ENCODE measurements at places on chromosomes 3 and 15.

DNA sequence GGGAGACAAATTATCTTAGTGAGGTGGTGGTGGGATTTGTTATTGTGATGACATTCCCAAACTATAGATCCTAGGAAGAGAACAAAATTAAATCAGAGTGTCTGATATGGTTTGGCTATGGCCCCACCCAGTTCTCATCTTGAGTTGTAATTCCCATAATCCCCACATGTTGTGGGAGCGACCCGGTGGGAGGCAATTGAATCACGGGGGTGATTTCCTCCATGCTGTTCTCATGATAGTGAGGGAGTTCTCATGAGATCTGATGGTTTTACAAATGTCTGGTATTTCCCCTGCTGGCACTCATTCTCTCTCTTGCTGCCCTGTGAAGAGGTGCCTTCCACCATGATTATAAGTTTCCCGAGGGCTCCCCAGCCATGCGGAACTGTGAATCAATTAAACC, 62.0 kb downstream of the RPL22L1 start:
- DNase-seq: no peak

GRCh38 chr3:16146015-16146730, 28.3 kb upstream of the GALNT15 start:
- no peak for DNase-seq

DNA sequence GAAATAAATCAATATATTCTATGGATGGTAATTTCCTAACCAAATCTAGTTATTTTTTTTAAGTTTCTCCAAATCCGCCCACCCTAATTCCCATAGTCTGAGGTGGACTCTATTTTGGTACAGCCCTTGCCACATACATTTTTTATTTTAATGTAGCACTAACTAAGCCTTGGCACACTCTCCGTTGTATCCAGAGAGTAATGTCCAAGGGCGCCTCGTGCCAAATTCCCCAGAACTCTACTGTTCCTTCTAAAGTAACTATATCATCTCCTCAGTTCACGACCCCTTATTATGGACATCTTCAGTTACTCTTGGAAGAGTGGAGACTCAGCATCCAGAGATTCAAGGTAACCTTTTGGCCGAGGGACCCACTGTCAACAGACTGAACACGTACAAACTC, 1.3 kb downstream of the VGLL3 start:
- no peak for DNase-seq

DNA sequence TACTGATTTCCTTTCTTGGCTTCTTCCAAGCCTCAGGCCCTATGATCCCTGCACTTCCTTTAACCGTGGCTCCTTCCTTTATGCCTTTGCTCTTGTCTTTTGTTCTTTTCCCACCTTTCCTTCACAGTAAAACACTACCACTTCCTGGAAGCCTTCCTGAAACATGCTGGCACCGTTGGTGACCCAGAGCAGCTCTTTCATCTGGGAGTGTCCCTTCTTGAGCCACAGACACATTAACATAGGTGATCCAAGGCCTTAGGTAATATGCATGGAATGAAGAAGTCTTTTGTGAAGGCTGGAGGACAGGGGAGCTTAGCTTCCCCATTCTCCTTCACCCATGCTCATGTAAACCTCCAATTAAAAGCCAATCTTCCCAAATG, 39.4 kb downstream of the AMOTL2 start:
- DNase-seq: no peak

GRCh38 chr3:63981980-63982379, 41.3 kb downstream of the PSMD6 start:
- no peak for DNase-seq

- no peak for DNase-seq
These were observed 215.3 kb upstream of the CGNL1 start for GRCh38 chr15:57160823-57161560.

DNA sequence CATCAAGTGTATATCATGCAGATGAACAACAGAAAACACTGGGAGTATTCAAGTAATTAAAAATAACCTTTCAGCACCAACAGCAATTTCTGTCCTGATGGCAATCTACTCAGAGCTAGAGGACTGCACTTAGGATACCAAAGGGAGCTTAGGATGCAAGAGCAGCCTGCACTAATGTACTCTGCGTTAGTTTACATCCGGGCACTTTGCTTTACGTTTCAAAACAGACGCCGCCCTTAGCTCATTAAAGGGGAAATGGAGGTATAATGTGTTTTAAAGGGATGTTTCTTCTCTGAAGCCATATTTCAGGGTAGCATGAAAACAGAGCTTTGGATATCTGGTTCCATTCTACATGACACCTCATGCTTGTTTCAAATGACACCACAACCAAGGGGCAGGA, 14.0 kb upstream of the B3GNT5 start:
- no peak for DNase-seq

- DNase-seq: no peak
These were observed 231.6 kb upstream of the GOLGA6L4 start for GRCh38 chr15:84003791-84004503.

DNA sequence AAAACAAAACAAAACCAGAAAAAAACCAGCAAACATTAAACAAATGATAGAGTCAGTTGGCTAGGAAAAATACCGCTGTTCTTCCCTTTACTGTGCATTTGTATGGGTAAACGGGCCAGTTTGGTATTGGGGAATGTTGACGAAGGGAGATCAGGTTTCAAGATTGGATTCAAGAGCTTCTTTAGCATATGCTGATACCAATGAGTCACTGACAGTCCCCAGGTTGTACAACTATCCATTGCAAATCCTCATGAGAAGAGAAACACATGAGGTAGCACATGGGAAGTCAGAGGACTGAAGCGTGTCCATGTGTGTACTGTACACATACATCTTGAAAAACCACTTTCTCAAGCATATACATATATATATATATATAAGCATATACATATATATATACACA, 25.6 kb downstream of the TIGIT start:
- DNase-seq: no peak

GRCh38 chr3:8573342-8573926, 71.2 kb downstream of the SSUH2 start:
- DNase-seq: no peak

DNA sequence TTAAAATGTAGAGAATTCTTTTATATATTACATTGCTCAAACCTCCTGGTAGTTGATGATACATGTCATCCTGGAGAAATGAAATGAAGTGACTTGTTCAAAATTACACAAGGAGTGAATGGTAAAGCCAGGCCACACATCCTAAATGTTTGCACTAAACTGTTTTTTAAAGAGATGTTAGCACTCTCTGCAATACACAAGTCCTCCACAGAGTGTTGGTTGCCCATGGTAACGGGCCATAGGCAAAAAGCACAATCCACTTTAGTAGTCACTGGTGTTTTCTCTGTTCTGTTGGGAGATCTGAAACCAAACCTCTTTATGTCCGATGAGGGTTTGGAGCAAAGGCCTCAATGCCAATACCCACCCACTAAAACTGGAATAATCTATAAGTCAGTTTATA, 907.4 kb downstream of the NTRK3 start:
- DNase-seq: no peak

DNA sequence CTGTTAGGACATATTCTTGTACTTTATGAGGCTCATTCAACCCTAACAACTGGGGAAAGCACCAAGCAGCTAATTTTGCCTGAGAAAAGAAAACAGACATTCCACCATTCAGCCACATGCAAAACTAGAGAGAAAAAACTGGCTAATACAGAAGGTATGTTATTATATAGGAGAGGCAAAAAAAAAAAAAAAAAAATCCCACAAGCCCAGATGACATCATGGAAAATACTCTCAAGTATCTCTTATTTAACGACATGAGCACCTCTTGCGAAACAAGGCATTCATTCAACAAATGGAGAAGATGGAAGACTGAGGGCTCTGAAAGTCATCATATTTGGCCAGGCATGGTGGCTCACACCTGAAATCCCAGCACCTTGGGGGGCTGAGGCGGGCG, 61.5 kb downstream of the PRICKLE2 start:
- DNase-seq: no peak

- DNase-seq: no peak
These were observed 6.3 kb downstream of the BNC1 start for GRCh38 chr15:83278191-83278590.

- no peak for DNase-seq
These were observed 20.2 kb upstream of the GCNT3 start for GRCh38 chr15:59591356-59591755.

DNA sequence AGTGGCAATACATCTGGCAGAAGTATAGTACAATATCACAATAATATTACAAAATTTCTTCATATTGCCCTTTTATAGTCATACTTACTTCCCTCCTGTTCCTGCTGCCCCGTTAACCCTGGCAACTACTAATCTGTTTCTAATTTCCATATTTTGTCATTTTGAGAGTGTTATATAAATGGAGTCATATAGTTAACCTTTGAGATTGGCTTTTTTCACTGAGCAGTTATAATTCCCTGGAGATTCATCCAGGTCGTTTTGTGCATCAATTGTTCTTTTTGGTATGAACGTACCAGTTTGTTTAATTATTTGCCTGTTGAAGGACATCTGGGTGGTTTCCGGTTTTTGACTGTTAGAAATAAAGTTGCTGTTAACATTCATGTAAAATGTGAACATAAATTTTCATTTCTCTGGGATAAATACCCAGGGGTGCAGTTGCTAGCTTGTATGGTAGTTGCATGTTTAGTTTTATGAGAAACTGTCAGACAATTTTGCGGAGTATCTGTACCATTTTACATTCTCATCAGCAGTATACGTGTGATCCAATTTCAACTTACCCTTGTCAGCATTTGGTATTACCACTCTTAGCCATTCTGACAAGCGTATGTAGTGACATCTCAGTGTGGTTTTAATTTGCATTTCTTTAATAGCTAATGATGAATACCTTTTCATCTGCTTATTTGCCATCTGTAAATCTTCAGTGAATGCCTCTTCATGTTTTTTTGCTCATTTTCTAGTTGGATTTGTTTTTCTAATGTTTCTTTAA, 32.2 kb upstream of the IL20RB start:
- no peak for DNase-seq

DNA sequence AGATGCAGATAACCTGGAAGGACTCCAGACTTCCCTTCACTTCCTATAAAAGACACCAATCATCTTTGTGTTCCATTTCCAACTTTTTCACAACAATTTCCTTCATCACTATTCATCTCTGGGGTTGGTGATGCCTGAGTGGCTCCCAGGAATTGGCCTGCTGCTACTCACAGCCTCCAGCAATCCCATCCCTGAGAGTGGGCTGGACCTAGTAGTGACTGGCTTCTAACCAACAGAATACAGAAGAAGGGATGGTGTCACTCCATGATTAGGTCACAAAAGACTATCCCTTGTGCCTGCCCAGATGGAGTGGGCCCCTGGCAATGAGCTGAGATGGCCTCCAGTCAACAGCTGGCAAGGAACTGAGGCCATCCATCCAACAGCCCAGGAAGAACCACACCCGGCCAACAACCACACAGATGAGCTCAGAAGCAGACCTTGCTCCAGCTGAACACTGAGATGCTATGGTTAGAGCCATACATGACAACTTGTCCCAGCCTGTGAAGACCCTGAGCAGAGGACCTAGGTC, 20.9 kb downstream of the OCA2 start:
- DNase-seq: no peak

DNA sequence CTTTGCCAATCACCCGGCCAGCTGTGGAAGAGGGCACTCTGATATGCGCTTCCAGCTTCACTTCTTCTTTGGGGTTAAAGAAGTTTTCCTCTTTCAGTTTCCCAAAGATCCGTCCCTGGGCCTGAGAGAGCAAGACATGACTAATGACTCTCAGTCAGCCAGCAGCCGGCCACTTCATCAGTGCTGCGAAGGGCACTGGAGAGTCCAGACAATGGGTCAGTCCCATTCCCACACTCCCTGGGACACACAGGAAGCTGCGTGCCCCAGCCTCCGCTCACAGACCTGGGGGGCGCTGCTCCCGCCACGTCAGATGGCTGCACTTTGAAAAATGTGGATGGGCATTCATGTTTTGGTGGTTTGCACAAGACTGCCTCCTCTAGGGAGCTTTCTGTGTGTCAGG, 63.3 kb downstream of the SENP2 start:
- DNase-seq: no peak

DNA sequence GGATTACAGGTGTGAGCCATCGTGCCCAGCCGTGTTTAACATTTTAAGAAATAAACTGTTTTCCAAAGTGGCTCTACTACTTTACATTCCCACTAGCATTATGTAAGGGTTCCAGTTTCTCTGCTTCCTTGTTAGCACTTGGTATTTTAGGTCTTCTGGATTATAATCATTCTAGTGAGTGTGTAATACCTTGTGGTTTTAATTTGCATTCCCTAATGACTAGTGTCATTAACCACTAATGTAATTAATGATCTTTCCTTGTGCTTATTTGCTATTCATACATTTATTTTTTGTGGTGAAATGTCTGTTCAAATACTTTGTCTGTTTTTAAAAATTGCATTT, 30.7 kb downstream of the ARIH2 start:
- no peak for DNase-seq

DNA sequence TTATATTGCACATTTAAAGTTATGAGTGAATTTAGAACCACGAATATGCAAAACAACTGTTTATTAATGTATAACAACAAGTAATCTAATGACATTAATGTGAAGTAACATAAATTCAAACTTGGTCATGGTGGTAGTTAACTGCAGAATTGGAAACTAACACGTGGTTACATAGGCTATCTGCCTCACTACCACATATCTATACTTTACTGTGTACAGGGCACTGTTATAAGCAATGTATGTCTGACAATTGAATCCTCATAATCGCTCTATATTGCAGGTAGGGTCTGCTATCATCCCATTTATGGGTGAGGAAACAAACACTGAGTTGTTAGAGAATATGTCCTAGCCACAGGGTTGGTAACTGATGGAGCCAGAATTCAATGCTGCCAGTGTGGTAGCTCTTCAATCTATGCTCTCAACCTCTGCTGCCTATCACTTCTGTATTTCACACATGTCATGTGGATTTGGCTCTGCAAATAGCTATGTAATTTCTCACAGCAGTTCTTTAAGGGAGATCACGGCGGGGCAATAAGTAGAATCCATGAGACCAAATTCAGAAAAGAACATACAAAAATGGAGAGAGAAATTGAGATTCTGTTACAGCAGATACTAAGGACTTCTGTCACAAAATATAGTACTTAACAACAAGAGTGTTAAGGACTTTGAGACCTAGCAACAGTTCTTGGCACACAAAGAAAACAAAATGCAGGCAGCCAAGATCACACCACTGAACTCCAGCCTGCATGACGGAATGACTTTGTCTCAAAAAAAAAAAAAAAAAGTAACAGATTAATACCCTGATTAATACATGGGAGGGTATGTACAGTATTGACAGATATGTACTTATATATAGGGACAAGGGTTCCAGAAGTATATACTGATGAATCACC, 100.0 kb upstream of the CSPG5 start:
- no peak for DNase-seq

DNA sequence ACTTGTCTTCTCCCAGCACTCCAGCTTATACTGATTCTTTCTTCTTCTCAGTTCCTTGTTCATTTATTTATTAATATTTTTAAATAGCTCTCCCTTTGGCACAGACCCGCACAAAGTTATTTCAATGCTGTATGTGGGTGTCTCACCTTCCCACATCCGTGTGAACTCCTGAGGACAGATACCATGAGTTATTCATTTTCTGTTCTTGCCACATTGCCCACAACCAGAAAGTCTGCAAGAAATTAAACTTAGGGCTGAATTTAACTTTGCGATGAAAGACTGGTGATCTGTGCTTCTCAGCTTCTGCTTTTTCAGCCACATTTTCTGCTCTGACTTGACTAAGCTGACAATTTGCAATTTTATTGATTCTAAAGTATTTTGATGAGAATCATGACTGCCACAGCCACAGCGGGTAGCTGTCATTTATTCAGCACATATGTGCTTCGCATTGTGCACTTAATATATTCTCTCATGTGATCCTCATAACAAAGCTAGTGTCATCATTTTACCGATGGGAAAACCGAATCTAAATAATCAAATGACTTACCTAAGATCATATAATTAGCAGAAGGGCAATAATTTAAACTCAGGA, 569.8 kb downstream of the EDEM1 start:
- no peak for DNase-seq

All from effector CD8-positive, alpha-beta T cell (primary cell).